Activated CD8-positive, alpha-beta memory T cell treated with anti-CD3 and anti-CD28 coated beads for 1 hour (primary cell): ENCODE measurements at places on chromosomes 5 and 9.

GRCh38 chr9:109742776-109743348, 37.1 kb upstream of the PALM2AKAP2 start:
- DNase-seq = no peak

DNA sequence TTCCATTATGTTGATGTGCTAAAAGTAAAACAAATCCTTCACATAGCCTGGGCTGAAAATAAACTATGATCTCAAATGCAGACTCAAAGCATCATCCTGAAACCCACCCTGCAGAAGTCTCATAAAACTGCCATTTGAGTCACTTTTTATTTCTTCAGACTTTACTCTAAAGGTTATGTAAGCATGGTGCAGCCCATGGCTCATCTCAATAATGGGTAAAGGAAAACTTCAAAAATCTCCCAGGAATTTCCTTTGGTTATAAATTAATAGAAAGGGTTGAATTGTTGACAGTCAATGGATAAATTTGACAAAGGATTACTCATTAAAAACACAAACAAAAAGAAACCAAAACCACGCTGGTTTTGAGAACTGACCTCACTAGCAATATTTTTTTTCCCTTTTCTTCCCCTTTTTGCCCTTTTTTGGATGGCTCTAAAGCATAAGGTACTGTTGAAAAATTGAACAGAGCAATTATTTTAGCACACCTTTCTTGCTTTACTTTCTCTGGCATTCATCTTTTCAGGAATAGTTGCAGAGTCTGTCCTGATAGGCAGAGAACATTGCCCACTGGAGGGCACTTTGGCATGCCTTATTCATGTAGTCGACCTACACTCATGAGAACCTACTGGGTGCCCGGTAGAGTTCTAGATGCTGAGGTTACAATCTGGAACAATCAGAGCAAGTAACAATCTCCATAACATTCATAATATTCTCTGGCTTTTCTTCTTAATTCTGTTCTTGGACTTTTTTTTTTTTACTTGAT, 191.4 kb downstream of the TMEM167A start:
- DNase-seq = no peak

DNA sequence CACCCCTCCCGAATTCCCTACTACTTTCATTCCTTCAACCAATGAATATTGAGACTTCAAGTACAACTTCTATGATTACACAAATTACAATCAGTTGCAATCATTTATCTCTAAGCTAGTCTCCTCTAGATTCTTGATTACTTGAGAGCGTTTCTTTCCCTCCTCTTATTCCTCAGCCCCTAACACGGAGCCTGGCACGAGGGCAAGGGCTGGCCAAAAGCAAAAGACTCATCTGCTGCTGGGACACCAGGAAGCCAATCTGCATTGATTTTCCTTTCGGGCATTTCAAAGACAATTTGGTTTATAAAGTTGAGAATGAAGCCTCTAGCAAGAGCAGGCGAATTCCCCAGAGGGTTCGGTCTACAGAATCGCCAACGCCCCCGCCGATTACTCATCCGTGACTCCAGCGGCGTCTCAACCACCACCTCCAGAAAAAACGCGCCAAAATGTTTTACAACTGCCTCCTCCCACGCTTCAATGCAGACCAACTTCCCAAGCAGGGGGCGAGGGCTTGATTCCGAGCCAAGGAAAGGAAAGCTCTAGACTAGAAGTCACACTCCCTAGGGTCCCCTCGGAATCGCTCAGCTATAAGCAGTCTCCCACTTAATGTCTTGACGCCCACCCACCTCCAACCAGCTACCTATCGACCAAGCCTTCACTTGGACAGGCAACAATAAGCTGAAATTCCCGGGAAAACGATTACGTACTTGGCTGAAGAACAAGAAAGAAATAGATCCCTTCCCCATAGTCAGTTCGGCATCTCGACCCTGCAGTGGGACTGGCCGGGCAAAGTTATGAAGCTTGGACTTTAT, 1.5 kb downstream of the PCSK1 start:
- DNase-seq = no peak

GRCh38 chr5:170537451-170538095, 33.8 kb downstream of the KCNIP1 start:
- no peak for DNase-seq

GRCh38 chr5:161284445-161284844, 262.1 kb downstream of the GABRB2 start:
- DNase-seq = no peak

DNA sequence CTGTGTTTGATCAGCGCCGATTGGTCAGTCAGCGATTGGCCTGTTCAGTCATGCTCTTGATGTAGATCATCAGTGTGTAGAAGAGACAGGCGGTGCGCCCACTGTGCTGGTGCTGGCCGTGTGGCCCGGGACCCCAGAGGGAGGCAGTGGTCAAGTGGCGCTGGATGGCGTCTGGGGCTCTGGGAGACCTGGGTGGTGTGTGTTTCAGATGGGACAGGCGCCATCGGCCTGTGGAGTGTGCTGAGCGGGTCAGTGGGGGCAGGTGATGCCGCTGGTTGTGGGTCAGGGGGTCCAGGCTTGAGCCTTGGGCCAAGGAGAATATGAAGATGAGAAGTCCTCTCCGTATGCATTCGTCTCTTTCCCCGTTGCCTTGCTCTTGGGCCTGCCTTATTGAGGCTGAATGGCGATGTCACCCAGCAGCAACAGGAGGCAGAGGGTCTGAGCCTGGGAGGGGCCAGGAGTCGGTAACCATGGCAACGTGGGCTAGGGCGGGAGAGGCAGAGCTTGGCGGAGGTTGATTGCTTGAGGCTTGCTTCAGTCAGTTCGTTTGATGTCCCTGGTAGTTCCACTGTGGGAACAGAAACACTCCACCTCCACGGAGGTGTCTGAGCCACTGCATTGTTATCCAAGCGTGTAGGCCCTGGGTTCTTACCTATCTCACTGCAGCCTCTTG, 117.8 kb upstream of the CACNA1B start:
- DNase-seq = no peak

- DNase-seq = no peak
These were observed 165.3 kb downstream of the GAPVD1 start for GRCh38 chr9:125426926-125427325.

DNA sequence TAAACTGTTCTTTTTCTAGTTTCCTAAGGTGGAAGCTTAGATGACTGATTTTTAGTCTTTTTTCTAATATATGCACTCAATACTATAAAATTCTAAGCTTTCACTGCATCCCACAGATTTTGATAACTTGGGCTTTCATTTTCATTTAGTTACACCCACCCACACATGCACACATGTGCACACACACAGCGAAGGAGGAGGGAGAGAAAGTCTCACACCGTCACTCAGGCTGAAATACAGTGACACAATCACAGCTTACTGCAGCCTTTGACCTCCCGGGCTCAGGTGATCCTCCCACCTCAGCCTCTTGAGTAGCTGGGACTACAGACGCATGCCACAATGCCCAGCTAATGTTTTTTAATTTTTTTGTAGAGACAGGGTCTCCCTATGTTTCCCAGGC, 96.5 kb downstream of the SMIM23 start:
- no peak for DNase-seq

GRCh38 chr9:126293522-126293889, 33.1 kb upstream of the MVB12B start:
- no peak for DNase-seq

- no peak for DNase-seq
These were observed 72.9 kb downstream of the C9orf50 start for GRCh38 chr9:129547869-129548570.

GRCh38 chr5:147639321-147639720, 129.5 kb upstream of the DPYSL3 start:
- no peak for DNase-seq

DNA sequence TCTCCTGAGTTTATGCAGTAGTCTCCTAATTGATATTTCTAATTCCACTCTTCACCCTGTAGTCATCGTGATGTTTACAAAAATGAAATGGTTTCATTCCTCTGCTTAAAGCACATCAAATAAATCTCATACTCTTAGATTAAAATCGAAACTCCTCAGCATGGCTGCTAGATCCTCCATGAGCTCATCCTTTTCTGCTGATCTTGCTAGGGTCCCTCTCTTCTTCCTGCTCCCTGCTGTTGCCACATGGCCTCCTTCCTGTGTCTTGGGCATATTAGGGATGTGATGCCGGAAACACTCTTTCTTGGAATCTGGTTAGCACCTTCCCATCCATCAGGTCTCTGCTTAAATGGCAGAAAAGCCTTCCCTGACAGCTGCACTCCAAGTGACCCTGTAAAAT, 59.5 kb upstream of the MEGF10 start:
- DNase-seq = no peak

- DNase-seq = no peak
These were observed 97.2 kb downstream of the TRIM36 start for GRCh38 chr5:115072266-115073064.

GRCh38 chr9:107650995-107651394, 161.4 kb upstream of the KLF4 start:
- DNase-seq = no peak

GRCh38 chr5:176619569-176620332, 9.8 kb upstream of the GPRIN1 start:
- DNase-seq = no peak

- no peak for DNase-seq
These were observed 18.7 kb downstream of the KIAA1191 start for GRCh38 chr5:176342766-176343458.

DNA sequence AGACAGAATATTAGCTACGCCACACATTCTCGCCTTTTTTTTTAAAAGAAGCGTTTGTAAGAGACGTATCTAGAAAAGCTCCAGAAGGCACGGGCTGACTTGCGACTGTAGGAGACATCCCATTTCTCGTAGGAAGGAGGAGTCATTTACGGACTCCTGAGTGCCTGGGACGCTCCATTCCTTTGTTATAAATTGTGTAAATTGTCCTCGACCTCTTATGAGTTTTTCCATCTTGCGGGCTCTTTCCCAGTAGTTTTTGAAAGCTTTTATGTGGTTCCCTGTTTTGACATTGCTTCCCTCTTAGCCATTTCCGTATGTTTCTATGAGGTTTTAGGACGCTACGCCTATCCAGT, 1.0 kb downstream of the RABL6 start:
- no peak for DNase-seq

GRCh38 chr5:31407921-31408693, 123.8 kb downstream of the DROSHA start:
- DNase-seq = no peak

DNA sequence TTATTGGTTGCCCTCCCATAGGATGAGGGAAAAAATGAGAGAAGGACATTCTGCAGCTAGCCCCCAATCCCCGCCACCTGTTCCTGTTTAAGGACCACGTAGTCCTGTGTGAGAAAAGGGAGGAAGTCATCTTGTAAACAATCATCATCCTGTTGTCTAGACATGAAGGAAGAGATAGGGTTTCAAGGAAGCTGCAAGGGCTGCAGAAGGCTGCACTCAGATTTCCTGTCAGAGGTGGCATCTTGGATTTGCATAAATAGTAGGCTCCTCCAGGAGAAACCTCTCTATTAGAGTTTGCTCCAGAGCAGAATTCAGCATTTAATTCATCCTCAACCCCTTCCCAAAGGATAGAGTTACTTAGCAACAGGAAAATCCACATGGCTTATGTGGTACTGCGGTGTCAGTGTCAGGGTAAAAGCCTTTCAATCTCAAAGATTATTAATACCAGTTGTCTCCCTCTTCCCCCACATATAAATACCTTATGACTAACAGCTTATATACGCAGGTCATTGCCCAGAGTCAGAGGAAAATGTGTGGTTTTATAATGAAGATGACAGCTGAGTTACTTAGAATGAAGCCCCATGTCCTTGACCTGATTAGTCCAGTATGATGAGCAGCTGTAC, 4.6 kb upstream of the DNAJC18 start:
- DNase-seq = no peak

DNA sequence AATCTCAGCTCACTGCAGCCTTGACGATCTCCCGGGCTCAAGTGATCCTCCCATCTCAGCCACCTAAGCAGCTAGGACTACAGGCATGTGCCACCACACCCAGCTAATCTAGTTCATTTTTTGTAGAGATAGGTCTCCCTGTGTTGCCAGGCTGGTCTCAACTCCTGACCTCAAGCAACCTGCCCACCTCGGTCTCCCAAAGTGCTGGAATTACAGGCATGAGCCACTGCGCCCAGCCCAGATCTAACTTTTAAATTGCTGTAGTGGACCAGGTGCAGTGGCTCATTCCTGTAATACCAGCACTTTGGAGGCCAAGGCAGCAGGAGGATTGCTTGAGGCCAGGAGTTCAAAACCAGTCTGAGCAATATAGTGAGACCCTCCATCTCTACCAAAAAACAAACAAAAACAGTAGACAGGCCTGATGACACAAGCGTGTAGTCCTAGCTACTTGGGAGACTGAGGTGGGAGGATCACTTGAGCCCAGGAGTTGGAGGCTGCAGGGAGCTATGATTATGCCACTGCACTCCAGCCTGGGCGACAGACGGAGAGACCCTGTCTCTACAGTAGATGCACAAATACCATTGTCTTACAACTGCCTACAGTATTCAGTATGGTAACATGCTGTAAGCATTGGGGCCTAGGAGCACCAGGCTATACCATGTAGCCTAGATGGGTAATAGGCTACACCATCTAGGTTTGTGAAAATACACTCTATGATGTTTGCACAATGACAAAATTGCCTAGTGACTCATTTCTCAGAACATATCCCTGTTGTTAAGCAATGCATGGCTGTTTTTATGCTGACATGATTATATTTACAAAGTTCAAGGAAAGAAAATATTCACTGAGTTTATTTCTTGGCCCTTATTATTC, 1.5 kb upstream of the SIT1 start:
- no peak for DNase-seq

GRCh38 chr9:104104360-104104759, 10.3 kb downstream of the SMC2 start:
- DNase-seq = no peak

- no peak for DNase-seq
These were observed 309.6 kb downstream of the EPB41L4A start for GRCh38 chr5:112109331-112110007.

DNA sequence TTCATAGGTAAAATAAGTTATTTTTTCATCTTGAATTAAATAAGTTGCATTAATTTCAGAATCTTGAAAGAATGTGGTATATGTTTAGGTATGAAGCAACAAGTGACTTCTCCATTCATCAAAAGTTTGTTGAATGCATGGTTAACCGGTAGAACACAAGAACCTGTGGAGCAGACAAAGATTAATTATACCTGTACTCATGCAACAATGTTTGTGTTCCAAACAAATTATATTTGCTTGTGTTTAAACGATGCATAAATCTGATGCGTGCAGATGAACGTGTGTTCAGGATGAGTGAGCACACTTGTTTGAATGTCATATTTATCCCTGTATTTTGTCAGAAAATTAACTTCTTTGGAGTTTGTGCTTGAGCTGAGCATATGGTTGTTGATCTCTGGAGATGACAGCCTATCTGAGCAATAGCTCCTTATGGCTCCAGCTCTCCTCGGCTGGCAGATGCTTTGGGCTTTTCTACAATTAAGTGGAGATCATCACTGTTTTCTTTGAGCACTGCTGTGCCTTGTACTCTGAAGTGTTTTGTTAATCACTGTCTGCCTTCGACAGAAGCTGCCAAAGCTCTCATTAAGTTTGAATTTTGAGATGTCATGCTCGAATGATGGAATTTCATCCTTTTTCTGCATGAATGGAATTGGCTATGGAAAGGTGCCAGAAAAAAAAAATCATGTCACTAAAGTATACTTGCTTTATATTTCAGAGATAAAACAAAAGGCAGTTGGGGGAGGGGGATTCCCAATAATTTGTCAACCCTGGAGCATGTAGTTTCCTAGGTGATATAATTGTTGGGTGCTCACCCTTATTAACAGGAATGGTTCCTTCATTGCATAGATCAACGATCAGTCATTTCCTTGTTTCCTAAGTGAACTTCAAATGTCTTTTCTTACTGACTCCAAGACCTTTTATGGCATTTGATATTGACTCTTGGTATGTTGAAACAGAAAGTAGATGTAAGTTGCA, 502.5 kb upstream of the ARRDC3 start:
- no peak for DNase-seq

- DNase-seq = no peak
These were observed 10.2 kb downstream of the FBXO10 start for GRCh38 chr9:37565661-37566618.
